ENCODE measurements at places on chromosomes 1 and 21. TPM values are rescaled to one million over a fixed set of nuclear protein-coding genes. Genes with fewer than 3 reads are reported as not detected.
A peak's percentile ranks its signal among the peaks of the same experiment; 100 is the strongest.

SIPA1L2 gene
- total RNA-seq: not detected

DNA sequence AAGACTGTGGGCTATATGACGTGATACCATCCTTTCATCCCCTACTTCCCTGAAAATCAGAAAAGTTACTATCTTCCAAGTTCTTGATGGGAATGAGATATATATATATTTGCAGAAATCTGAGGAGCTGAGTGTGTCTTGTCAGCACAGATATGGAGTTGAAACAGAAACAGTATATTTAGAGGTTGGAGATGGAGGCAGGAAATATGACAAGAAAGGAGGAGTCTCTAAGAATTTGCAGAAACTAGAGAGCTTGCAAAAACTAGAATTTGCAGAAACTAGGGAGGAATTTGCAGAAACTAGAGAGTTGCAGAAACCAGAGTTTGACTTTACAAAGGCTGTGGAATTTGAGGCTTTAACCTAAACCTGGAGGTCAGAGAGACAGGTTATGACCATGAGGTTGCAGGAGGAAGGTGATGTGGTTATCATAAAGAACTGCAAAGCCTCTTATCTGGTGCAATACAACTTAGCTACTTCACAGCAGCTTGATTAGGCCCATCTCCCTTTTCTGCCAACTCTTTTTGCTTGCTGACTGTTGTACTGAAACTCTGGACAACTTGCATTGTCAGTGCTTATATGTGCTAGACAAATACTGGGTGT, 22.3 kb downstream of the XCL2 start:
- H3K4me3 ChIP-seq: no peak overlapping the region
- H3K36me3 ChIP-seq: no peaks in the 10 kb centered on the region
- no peak overlapping the region for H3K27ac ChIP-seq
- no peak for DNase-seq

GRCh38 chr1:64499011-64499410, 29.1 kb downstream of the CACHD1 start:
- DNase-seq: no peak
- H3K27ac ChIP-seq: no peak overlapping the region
- no peaks in the 10 kb centered on the region for H3K36me3 ChIP-seq
- H3K27me3 ChIP-seq: no peaks in the 10 kb centered on the region
- H3K4me1 ChIP-seq: no peaks in the 10 kb centered on the region
- H3K4me3 ChIP-seq: no peak overlapping the region

GRCh38 chr1:84877592-84877991, 15.4 kb downstream of the LPAR3 start:
- H3K4me1 ChIP-seq: no peaks in the 10 kb centered on the region
- no peaks in the 10 kb centered on the region for H3K36me3 ChIP-seq
- H3K27ac ChIP-seq: no peak overlapping the region
- DNase-seq: no peak

DNA sequence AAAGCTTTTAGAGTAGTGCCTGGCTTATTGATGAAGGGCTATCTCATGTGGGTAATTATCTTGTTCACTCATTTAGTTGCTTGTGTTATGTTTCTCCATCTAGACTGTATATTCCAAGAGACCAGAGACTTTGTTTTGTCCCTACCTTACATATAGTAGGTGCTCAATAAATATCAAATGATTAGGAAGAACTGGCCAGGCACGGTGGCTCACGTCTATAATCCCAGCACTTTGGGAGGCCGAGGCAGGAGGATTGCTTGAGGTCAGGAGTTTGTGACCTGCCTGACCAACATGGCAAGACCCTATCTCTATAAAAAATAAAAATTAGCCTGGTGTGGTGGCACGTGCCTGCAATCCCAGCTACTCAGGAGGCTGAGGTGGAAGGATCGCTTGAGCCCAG, 9.0 kb downstream of the FBXO2 start:
- H3K36me3 ChIP-seq: no peaks in the 10 kb centered on the region
- H3K4me1 ChIP-seq: peaks cover 4% of the 10 kb centered on the region
- no peak overlapping the region for H3K27ac ChIP-seq
- no peaks in the 10 kb centered on the region for H3K27me3 ChIP-seq
- H3K4me3 ChIP-seq: no peak overlapping the region

ANGPTL1 gene
- total RNA-seq: not detected

LIPI gene
- total RNA-seq: not detected

- DNase-seq: peak; percentile 58
- peaks cover 15% of the 10 kb centered on the region for H3K4me1 ChIP-seq
- H3K4me3 ChIP-seq: no peak overlapping the region
- no peak overlapping the region for H3K27ac ChIP-seq
Observed at GRCh38 chr1:108117945-108118902, 81.9 kb downstream of the SLC25A24 start.

DNA sequence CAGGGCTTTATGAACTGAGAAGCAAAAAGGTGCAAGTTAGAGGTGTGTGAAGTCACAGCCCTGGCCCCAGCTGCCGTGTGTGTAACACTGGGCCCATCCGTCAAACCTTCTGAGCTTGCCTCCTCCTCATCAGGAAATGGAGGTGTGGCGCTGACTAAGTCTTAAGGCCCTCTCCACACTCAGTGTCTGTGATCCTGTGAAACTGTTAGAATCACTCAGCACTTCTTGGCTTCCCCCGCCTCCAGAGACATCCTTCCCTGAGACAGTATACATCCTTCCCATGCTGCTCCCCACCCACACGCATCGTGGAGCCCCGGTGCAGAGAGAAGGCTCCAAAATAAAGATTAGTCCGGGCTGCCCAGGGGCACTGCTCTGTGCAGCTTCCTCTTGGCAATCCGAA, 33.3 kb downstream of the LRP8 start:
- H3K4me3 ChIP-seq: no peak overlapping the region
- DNase-seq: no peak
- no peaks in the 10 kb centered on the region for H3K27me3 ChIP-seq
- H3K27ac ChIP-seq: no peak overlapping the region
- H3K36me3 ChIP-seq: no peaks in the 10 kb centered on the region

DNA sequence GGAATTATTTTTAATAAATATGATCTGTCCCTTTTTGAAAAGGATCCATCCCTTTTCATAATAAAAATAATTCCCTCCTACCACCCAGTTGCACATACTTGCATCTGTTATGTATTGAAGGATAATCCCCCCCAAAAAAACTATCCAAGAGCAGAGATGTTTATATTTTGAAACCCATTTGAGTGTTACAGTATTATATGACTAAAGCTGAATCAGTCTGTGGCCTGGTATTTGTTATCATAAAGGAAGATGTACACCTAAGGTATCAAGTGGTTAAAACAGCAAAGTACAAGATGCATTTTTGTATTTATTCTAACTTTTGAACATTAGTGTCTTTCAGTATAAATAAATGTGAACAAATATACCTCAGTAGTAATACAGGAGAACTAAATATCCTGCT, 12.7 kb upstream of the TGFB2 start:
- no peaks in the 10 kb centered on the region for H3K4me1 ChIP-seq
- H3K36me3 ChIP-seq: peaks cover 3% of the 10 kb centered on the region
- H3K27me3 ChIP-seq: no peaks in the 10 kb centered on the region
- DNase-seq: no peak
- no peak overlapping the region for H3K4me3 ChIP-seq

PTCH2 gene
- total RNA-seq: 0.04 TPM

DNA sequence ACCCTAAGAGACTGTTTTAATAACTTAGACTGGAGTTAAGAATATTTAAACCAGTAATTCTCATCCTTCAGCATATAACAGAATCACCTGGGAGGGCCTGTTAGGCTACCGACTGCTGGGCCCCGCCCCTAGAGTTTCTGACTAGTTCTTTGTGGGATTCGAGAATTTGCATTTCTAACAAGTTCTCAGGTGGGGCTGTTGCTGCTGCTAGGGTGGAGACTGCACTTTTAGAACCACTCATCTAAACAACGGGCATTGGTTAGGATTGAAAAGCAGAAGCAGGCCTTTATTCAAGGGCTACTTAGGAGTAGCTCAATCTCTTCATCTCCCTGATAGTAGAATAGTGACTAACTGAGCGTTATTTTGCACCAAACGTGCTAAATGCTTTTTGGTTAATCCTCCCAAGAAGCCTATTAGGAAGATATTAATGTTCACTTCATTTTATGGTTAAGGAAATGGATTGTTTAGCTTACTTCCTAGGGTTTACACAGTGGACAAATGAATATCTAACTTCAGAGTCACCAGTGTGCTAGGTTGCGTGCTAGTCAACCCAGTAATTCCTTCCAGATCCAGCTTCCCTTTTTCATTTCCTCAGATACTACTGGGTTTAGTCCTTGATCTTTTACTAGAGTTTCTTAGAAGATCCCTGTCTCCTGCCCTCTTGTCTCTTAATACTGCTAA, 31.1 kb upstream of the UAP1 start:
- no peak overlapping the region for H3K4me3 ChIP-seq
- no peaks in the 10 kb centered on the region for H3K27me3 ChIP-seq
- H3K36me3 ChIP-seq: peaks cover 28% of the 10 kb centered on the region
- H3K27ac ChIP-seq: no peak overlapping the region

DNA sequence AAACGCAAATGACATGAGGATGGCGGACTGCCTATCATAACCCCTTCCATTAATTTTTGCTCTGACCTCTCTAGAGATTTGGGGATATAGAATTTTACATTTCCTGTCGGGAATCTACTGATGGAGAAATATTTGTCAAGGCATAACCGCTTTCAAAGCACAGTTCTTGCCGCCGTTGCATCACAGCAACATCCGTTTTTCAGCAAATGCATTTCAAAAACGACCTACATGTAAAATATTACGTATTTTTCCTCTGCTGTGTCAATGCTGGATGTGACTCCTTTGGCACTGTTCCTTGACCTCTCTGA, 4.9 kb downstream of the MIER1 start:
- DNase-seq: no peak
- peak overlapping the region; percentile 88 for H3K4me3 ChIP-seq
- H3K27ac ChIP-seq: peak overlapping the region; percentile 40
- peaks cover 6% of the 10 kb centered on the region for H3K36me3 ChIP-seq

DNA sequence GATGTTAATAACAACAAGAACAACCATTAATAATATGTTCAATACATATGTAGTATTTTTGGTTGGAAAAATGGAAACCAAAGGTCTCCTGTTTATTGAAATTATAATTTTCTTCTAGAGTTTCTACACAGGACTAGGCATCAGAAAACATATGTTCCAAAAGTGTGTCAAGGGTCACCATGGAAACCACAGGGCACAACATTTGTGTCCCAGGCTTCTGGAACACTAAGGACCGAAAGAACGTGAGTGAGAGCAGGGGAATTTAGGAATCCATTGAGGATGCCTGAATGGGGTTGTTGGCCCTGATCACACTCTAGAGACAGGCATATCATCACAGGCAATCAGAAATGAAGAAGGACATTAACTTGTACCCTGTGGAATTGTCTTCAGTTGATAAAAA, 7.5 kb upstream of the CDC14A start:
- no peaks in the 10 kb centered on the region for H3K36me3 ChIP-seq
- no peaks in the 10 kb centered on the region for H3K27me3 ChIP-seq
- no peaks in the 10 kb centered on the region for H3K4me1 ChIP-seq
- no peak for DNase-seq
- no peak overlapping the region for H3K4me3 ChIP-seq

GRCh38 chr1:199691540-199691939, 336.0 kb upstream of the NR5A2 start:
- H3K27me3 ChIP-seq: no peaks in the 10 kb centered on the region
- H3K27ac ChIP-seq: no peak overlapping the region
- no peak overlapping the region for H3K4me3 ChIP-seq
- H3K4me1 ChIP-seq: no peaks in the 10 kb centered on the region
- DNase-seq: no peak
- H3K36me3 ChIP-seq: no peaks in the 10 kb centered on the region

DNA sequence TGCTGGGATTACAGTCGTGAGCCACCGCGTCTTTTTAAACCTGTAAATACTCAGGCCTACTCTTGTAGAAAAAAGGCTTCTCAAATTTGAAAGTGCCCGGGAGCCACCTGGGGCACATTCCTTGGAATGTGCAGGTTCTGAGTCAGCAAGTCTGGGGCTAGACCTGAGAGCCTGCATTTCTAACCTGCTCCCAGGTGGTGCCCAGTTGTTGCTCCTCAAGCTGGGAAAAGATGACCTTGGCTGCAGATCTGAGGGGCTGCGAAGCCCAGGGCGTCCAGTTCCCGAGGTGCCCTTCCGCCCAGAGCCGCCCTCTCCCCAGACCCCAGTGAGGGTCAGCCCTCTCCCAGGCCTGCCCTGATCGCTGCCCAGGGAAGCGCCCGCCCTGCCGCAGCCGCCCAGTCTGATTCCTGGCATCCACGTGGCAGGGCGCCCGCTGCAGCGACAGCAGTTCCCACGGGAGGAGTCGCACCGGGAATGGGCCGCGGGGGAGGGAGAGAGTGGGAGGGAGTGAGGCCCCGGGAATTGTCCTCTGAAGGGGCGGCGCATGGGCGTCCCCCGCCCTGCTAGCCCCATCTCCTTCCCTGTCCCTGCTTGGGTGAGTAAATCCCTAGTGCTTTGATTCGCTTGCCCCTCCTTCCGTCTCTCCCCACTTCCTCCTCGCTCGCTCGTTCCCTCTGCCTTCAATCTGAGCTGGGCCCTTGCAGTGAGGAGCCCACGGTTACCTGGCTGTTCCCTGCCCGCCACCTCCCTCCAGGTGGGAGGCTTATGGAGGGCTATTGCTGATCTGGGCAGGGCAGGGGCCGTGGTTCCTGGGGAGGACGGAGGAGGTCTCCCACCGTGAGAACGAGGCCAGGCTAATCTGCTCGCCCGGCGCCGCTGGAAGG, 18.8 kb upstream of the TENT5B start:
- H3K27ac ChIP-seq: no peak overlapping the region
- H3K36me3 ChIP-seq: no peaks in the 10 kb centered on the region
- H3K4me1 ChIP-seq: no peaks in the 10 kb centered on the region
- H3K4me3 ChIP-seq: no peak overlapping the region

- peak overlapping the region; percentile 55 for H3K4me3 ChIP-seq
- no peaks in the 10 kb centered on the region for H3K27me3 ChIP-seq
- DNase-seq: no peak
Observed at GRCh38 chr1:24392604-24392946, 21.0 kb downstream of the STPG1 start.

RHBDL2 gene
- total RNA-seq: not detected

SPRR1A gene
- total RNA-seq: not detected

FALEC gene
- total RNA-seq: not detected

ZMYM1 gene
- total RNA-seq: 40.8 TPM

GRCh38 chr1:40948741-40949443, 30.6 kb upstream of the CTPS1 start:
- no peak overlapping the region for H3K27ac ChIP-seq
- H3K4me3 ChIP-seq: no peak overlapping the region
- peak; percentile 88 for DNase-seq

DNA sequence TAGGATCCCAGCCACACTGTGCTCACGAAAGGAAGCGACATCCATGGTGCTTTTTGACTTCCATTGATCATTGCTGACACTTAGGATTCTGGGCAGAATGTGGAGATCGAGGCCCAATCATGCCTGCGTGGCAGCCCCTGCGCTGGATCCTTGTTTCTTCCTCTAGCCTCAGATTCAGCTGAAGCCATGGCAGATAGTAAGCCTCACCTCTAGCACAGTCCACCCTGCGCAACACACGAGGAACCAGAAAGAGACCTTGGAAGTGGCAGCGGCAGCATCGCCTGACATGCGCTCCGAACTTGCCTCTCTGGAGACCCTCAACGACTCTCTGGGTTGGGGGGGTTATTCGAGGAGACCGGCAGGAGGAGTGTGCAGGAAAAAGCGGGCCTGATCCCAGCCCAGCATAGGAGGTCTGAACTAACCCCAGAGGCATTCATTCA, 10.6 kb downstream of the HLX start:
- no peaks in the 10 kb centered on the region for H3K4me1 ChIP-seq
- H3K4me3 ChIP-seq: no peak overlapping the region

- no peak overlapping the region for H3K4me3 ChIP-seq
- H3K27ac ChIP-seq: no peak overlapping the region
- H3K27me3 ChIP-seq: no peaks in the 10 kb centered on the region
- H3K4me1 ChIP-seq: no peaks in the 10 kb centered on the region
Observed at GRCh38 chr1:47759251-47759935, 237.8 kb downstream of the TRABD2B start.

Measured in Karpas-422 (cell line).